CD4-positive, alpha-beta T cell (primary cell): ENCODE measurements at places on chromosomes 3 and 15.

GRCh38 chr3:164806188-164806587 lies 272.1 kb downstream of the SI start:
- DNase-seq, result no peak
- H3K4me3 ChIP-seq, result no peak overlapping the region
- no peaks in the 10 kb centered on the region for H3K4me1 ChIP-seq
- H3K27me3 ChIP-seq, result no peaks in the 10 kb centered on the region
- H3K36me3 ChIP-seq, result no peaks in the 10 kb centered on the region

DNA sequence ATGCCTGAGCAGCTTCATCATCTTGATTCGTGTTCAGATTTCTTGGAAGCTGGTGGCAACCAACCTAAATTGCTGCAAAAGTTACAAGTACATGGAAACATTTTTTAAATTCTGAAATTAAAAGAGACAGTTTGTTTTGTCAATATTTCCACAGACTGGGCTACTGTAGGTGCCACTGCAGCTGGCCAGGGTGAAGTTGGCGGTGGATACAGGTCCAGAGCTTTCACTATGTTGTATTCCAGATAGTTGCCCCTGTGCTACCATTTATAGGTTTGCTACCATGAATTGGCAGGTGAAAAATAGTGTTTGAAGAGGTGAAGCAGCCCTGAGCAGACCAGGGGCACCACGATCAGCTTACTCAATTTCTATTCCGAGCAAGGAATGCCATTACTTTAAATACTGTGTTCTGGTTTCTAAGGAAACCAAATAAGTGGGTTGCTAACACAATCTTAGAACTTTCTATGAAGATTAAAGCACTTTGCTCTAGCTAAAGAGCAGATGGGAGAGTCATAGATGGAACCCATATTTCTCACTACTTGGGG lies 21.2 kb upstream of the SHC4 start:
- no peaks in the 10 kb centered on the region for H3K4me1 ChIP-seq
- no peaks in the 10 kb centered on the region for H3K27me3 ChIP-seq
- H3K27ac ChIP-seq, result no peak overlapping the region

- no peak overlapping the region for H3K4me3 ChIP-seq
- H3K27me3 ChIP-seq, result no peaks in the 10 kb centered on the region
- H3K4me1 ChIP-seq, result no peaks in the 10 kb centered on the region
- no peaks in the 10 kb centered on the region for H3K36me3 ChIP-seq
Measured at GRCh38 chr15:70823196-70823595, 30.8 kb downstream of the LARP6 start.

DNA sequence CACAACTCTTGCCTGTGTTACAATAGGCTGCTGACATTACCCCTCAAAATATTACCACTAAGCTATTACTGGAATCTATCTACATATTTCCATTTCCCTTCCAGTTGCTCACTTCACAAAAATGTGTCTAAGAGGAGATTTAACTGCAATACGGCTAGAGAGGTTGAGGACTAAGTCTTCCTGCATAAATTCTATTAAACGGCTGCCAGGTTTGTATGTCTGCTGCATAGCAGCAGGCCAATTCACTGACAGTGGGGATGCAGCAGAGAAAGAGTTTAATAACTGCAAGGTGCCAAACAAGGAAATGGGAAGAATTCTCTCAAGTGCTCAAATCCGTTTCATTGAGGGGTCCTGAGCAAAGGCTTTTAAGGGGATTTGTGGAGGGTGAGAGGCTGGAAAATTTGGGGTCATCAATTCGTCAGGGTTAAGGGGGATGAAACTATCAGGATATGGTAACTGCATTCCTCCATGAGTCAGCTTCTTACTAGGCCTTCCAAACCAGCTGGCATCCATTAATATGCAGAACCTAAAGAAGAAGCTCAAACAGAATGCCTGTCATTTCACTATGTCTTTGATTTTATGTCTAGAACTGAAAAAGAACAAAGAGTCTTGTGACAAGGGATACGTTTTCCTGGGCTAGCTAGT lies 675.6 kb downstream of the TBL1XR1 start:
- H3K4me3 ChIP-seq, result no peak overlapping the region
- H3K36me3 ChIP-seq, result no peaks in the 10 kb centered on the region
- H3K27ac ChIP-seq, result no peak overlapping the region
- DNase-seq, result no peak
- H3K27me3 ChIP-seq, result no peaks in the 10 kb centered on the region

GRCh38 chr3:144415492-144415891 lies 443.9 kb downstream of the DIPK2A start:
- no peaks in the 10 kb centered on the region for H3K4me1 ChIP-seq
- no peak for DNase-seq
- no peaks in the 10 kb centered on the region for H3K36me3 ChIP-seq
- no peaks in the 10 kb centered on the region for H3K27me3 ChIP-seq
- no peak overlapping the region for H3K4me3 ChIP-seq

GRCh38 chr15:92653366-92653765 lies 2.2 kb downstream of the FAM174B start:
- DNase-seq, result no peak
- no peak overlapping the region for H3K4me3 ChIP-seq
- no peaks in the 10 kb centered on the region for H3K36me3 ChIP-seq
- H3K27ac ChIP-seq, result no peak overlapping the region

- DNase-seq, result no peak
- peaks cover 5% of the 10 kb centered on the region for H3K4me1 ChIP-seq
- H3K4me3 ChIP-seq, result no peak overlapping the region
- H3K36me3 ChIP-seq, result peaks cover 8% of the 10 kb centered on the region
Measured at GRCh38 chr3:195224156-195224979, 46.6 kb downstream of the XXYLT1 start.

GRCh38 chr3:71903112-71903495 lies 118.2 kb upstream of the PROK2 start:
- no peak for DNase-seq
- H3K4me1 ChIP-seq, result no peaks in the 10 kb centered on the region
- no peak overlapping the region for H3K27ac ChIP-seq
- no peaks in the 10 kb centered on the region for H3K36me3 ChIP-seq
- no peaks in the 10 kb centered on the region for H3K27me3 ChIP-seq

- H3K4me3 ChIP-seq, result no peak overlapping the region
- DNase-seq, result no peak
- no peak overlapping the region for H3K27ac ChIP-seq
- no peaks in the 10 kb centered on the region for H3K27me3 ChIP-seq
- H3K36me3 ChIP-seq, result no peaks in the 10 kb centered on the region
- H3K4me1 ChIP-seq, result no peaks in the 10 kb centered on the region
Measured at GRCh38 chr3:33915796-33916546, 117.5 kb downstream of the PDCD6IP start.

DNA sequence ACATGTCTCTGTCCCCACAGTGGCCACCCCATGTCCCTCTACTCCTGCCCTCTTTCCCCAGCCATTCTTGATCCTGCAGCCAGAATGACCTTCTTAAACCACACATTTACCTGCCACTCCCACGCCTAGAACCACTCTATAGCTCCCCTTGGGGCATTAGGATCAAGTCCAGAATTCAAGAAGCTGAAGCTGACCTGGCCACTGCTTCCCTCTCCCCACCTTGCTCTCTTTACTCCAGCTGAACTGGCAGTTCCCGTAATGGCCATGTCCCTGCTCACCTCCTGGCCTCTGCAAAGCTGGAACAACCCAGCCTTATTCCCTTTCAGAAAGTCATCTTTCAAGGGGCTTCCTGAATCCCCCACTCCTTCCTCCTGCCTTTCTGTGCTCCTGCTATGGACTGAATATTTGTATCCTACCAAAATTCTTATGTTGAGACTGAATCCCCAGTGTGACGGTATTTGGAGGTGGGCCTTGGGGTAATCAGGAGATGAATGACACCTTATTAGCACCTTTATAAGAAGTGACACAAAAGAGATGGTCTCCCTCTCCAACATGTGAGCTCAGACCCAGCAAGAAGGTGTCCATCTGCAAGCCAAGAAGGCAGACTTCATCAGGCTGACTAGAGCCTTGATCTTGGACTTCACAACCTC lies 3.8 kb downstream of the CSRNP1 start:
- no peaks in the 10 kb centered on the region for H3K27me3 ChIP-seq
- no peak overlapping the region for H3K4me3 ChIP-seq

- H3K27me3 ChIP-seq, result no peaks in the 10 kb centered on the region
- no peak overlapping the region for H3K27ac ChIP-seq
- H3K4me3 ChIP-seq, result no peak overlapping the region
- no peaks in the 10 kb centered on the region for H3K36me3 ChIP-seq
Measured at GRCh38 chr15:47741082-47741481, 23.8 kb downstream of the SEMA6D start.

- no peaks in the 10 kb centered on the region for H3K36me3 ChIP-seq
- DNase-seq, result no peak
- H3K27me3 ChIP-seq, result no peaks in the 10 kb centered on the region
- H3K4me1 ChIP-seq, result no peaks in the 10 kb centered on the region
- no peak overlapping the region for H3K4me3 ChIP-seq
- no peak overlapping the region for H3K27ac ChIP-seq
Measured at GRCh38 chr3:99899603-99900002, 81.9 kb downstream of the CMSS1 start.

- no peak for DNase-seq
- H3K27ac ChIP-seq, result no peak overlapping the region
- H3K4me1 ChIP-seq, result no peaks in the 10 kb centered on the region
- no peak overlapping the region for H3K4me3 ChIP-seq
Measured at GRCh38 chr3:140292684-140293083, 357.7 kb downstream of the CLSTN2 start.

- no peaks in the 10 kb centered on the region for H3K27me3 ChIP-seq
- no peak overlapping the region for H3K4me3 ChIP-seq
- H3K4me1 ChIP-seq, result no peaks in the 10 kb centered on the region
- no peaks in the 10 kb centered on the region for H3K36me3 ChIP-seq
Measured at GRCh38 chr3:144058713-144059112, 87.1 kb downstream of the DIPK2A start.

- DNase-seq, result no peak
- peaks cover 12% of the 10 kb centered on the region for H3K4me1 ChIP-seq
- peaks cover 16% of the 10 kb centered on the region for H3K27me3 ChIP-seq
- H3K36me3 ChIP-seq, result no peaks in the 10 kb centered on the region
- no peak overlapping the region for H3K4me3 ChIP-seq
Measured at GRCh38 chr3:42497009-42497731, 5.3 kb upstream of the VIPR1 start.

- H3K4me1 ChIP-seq, result no peaks in the 10 kb centered on the region
- no peak overlapping the region for H3K27ac ChIP-seq
- H3K4me3 ChIP-seq, result no peak overlapping the region
- no peak for DNase-seq
- peaks cover 92% of the 10 kb centered on the region for H3K36me3 ChIP-seq
Measured at GRCh38 chr3:14472471-14473351, 67.4 kb downstream of the GRIP2 start.

DNA sequence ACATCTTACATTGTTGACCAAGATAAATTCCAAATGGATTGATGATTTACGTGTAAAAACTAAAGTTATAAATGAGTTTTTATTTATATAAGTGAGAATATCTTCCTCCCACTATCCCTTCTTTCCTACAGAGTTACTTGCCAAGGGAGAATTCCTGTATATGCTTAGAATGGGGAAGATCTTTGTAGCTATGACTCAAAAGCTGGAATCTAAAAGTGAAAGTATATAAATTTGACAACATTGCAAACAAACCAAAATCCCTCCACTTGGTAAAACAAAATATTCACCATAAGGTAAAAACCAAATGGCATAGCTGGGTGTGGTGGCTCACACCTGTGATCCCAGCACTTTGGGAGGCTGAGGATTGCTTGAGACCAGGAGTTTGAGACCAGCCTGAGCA lies 52.7 kb upstream of the GCNT3 start:
- H3K36me3 ChIP-seq, result no peaks in the 10 kb centered on the region
- H3K4me1 ChIP-seq, result no peaks in the 10 kb centered on the region
- H3K27me3 ChIP-seq, result no peaks in the 10 kb centered on the region
- no peak overlapping the region for H3K4me3 ChIP-seq

DNA sequence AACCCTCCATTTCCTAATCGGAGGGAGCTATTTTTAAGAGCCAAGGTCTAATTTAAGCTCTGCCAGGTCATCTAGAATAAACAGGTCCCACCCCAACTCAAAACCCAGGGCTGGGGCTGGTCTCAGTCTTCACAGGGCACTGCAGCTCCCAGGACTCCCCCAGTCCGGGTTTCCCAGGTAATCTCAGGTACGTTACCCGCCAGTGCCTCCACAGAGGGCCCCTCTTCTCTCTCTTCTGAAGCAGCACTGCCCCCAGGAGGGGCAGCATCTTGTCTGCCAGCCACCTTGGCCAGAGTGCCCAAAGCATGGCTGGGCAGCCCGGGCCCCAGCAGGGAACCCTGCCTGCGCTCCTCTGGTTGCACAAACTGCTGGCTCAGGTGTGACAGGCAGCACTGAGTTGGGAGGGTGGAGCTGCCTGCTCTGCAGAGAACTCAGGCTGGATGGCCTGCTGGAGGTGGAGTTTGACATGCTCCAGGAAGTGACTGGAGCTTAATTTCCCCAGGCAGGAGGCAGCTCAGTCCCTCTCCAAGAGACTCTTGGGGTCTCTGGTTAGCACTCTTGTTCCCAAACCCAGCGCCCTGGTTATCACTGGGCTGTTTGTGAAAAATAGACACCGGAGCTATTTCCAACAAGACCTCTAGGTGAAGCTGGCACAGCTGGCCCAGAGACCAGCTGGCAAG lies at the start of gene PLA2G4F:
PLA2G4F (minus strand) TSS at position 394 of the 680 bp plus-strand sequence; CDS start at position 307, 87 bp downstream.
- H3K27ac ChIP-seq, result no peak within 1 kb of the TSS
- peaks cover 22% of the 10 kb centered on the region for H3K36me3 ChIP-seq
- H3K4me1 ChIP-seq, result no peaks in the 10 kb centered on the region
- DNase-seq, result no peak
- H3K27me3 ChIP-seq, result no peaks in the 10 kb centered on the region

DNA sequence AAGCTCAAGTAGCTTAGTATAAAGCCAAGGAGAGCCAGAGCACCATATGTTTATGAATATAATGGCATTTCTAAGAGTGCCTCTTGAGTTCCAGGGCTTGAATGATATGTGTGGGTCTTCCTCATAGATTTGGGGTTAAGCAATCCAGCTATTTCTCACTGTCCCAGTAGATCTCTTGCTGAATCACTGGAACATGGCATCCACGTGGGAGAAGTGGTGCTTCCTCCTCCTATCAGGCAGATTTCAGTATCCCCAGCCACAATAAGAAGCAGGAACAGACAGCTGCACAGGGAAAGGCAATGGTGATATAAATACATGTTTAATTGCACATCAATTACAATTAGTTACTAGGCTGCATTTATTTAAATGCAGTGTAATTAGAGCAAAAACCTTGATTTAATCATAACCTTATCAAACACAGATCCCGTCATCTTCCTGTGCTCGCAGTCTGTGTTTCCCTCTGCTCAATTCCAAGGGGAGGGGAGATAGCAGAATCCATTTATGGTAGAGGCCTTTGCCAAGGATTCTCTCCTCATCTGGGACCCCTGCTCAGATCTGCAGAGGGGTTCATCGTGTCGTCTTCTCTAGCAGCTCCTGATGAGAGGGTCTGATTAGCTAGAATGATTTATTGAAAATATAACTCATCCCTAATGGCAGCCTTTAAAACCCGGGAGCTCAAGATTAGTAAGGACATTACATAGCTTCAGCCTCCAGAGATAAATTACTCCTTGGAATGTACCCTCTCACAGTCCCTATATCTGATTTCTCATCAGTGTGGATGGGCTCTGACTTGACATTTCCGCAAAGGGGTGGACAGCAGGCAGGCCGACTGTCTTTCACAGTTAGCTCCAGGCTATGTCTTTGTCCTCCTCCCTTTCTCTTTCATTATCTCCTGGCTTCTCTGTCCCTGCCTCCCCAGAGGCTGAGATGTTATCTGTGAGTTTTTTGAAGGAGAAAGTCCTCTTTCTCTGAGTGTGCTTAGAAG lies 775.9 kb downstream of the AGBL1 start:
- H3K4me3 ChIP-seq, result no peak overlapping the region
- no peak overlapping the region for H3K27ac ChIP-seq

- no peaks in the 10 kb centered on the region for H3K36me3 ChIP-seq
- peaks cover 89% of the 10 kb centered on the region for H3K27me3 ChIP-seq
- DNase-seq, result no peak
- H3K4me3 ChIP-seq, result peak overlapping the region; percentile 45
- no peak overlapping the region for H3K27ac ChIP-seq
Measured at GRCh38 chr15:52790941-52791751, 1.0 kb upstream of the ONECUT1 start.

GRCh38 chr15:75033809-75034208 lies 10.4 kb downstream of the PPCDC start:
- H3K27me3 ChIP-seq, result no peaks in the 10 kb centered on the region
- DNase-seq, result no peak
- H3K4me1 ChIP-seq, result peaks cover 22% of the 10 kb centered on the region
- H3K27ac ChIP-seq, result no peak overlapping the region
